ENCODE measurements at places on chromosomes 2 and 18. TPM values are rescaled to one million over a fixed set of nuclear protein-coding genes. Genes with fewer than 3 reads are reported as not detected.

DNA sequence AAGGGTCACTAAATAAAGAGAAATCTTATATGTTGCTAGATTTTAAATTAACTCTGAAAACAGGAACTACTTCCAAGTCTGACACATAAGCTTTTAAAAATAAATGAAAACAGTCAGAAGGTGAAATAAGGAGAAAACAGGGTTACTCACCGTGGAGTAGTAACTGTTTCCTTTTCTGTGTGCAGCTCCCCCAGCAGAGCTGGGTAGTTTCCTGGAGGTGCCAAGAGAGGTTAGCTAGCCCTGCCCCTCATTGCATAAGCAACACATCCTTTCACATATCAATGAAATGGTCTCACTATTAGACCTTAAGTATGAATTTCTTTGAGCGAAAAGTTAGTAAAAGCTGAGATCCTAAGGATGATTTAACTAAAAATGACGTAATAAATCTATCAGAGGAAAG lies 54.0 kb upstream of the GPR75 start:
- DNase-seq: peak; percentile 83

GRCh38 chr18:73715210-73715670 lies 432.4 kb downstream of the FBXO15 start:
- DNase-seq: no peak

DNA sequence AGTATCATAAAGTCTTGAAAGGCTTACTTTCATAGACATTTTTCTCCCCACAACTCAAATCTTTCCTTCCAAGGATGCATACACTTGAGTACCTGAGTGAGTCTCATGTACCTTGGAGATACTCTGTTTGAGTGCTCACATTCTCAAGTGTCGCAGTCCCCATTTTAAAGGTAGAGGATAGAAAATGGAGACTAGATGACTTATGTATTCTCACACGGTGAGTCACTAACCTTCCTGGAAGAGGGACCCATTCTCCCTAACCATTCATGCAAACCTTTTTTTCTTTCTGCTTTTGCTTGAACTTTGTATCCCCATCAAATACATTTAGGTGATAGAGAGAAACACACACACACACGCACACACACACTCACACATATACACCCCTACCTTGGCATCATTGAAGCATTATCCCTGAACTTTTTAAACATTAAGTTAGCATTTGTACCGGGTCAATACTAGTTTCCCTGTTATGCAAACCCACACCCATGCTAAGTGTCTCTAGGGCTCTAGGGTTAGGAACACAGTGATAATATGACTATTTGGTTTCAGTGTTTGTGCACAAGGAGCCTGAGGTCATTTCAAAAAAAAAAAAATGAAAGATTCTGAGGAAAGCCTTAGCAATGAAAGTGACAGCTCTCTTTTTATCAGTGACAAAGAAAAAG lies 236.2 kb downstream of the IKZF2 start:
- peak; percentile 40 for DNase-seq

- no peak for DNase-seq
These were observed 217 bp downstream of the PXDN start for GRCh38 chr2:1744151-1744445.

- DNase-seq: peak; percentile 75
These were observed 665.1 kb upstream of the ZEB2 start for GRCh38 chr2:145184741-145185651.

DNA sequence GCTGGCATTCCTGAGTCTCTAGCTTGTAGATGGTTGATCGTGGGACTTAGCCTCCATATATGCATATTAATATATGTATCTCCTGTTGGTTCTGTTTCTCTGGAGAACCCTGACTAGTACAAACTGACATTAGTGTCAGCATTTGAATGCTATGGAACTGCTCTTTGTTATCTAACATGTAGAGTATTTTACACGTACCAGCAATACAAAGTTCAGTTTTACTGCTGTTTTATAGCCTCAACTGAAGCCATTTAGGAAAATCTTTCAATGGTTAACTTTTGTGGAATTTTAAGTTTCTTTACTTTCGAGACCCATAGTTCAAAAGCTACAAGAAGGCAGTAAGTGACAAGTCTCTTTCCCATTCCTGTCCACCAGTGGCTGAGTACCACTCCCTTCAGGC lies 418.4 kb downstream of the NUP35 start:
- no peak for DNase-seq

The RIT2 gene
- not detected for total RNA-seq

The PJVK gene
- total RNA-seq: 0.97 TPM

The TLX2 gene
- total RNA-seq: not detected

The SERPINB12 gene
- total RNA-seq: not detected

The PLGLB2 gene
- total RNA-seq: 1.5 TPM

The RNU2-63P gene
- total RNA-seq: not detected

Measured in GM23248 (cell line).